ENCODE measurements at places on chromosomes 3 and 15. TPM values are rescaled to one million over a fixed set of nuclear protein-coding genes. Genes with fewer than 3 reads are reported as not detected.
A peak's percentile ranks its signal among the peaks of the same experiment; 100 is the strongest.

The SLC22A13 gene
- 0.64 TPM for total RNA-seq

The MCF2L2 gene
- total RNA-seq, result 1.5 TPM

The TNNC1 gene
- 31.3 TPM for total RNA-seq

The SLC24A5 gene
- not detected for total RNA-seq

The FSTL1 gene
- total RNA-seq, result 304 TPM

The C2CD4A gene
- total RNA-seq, result 0.67 TPM

The PHC3 gene
- total RNA-seq, result 52.6 TPM

The COLQ gene
- 5.1 TPM for total RNA-seq

The CDHR4 gene
- 7.8 TPM for total RNA-seq

The GABRB3 gene
- 5.5 TPM for total RNA-seq

The A4GNT gene
- not detected for total RNA-seq

The NUSAP1 gene
- total RNA-seq, result 6.5 TPM

The CKMT1B gene
- total RNA-seq, result 6.9 TPM

DNA sequence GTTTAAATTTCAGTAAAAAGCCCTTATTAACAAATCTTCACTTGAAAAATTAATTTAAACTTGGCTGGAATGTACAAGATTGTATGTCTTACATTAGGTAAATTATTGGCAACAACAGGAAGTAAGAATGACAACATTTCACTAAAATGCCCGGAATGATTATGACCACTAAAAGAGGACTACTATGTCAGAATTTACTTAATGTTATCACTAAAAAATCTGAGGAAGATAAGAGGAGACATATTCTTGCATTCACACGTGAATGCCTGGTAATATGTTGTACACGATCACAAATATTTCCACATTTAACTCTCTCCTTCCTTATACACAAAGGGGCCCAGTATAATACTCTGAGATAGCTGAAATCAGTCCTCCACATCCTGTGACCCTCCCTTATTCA is 29.7 kb downstream of the VGLL3 start:
- H3K4me3 ChIP-seq, result no peak overlapping the region
- H3K4me1 ChIP-seq, result no peaks in the 10 kb centered on the region
- H3K27ac ChIP-seq, result no peak overlapping the region
- H3K27me3 ChIP-seq, result no peaks in the 10 kb centered on the region
- no peak for DNase-seq
- peaks cover 13% of the 10 kb centered on the region for H3K36me3 ChIP-seq

- H3K4me1 ChIP-seq, result no peaks in the 10 kb centered on the region
- H3K27me3 ChIP-seq, result no peaks in the 10 kb centered on the region
- H3K27ac ChIP-seq, result no peak overlapping the region
Measured at GRCh38 chr3:189096092-189096491, 75.7 kb upstream of the TPRG1 start.

DNA sequence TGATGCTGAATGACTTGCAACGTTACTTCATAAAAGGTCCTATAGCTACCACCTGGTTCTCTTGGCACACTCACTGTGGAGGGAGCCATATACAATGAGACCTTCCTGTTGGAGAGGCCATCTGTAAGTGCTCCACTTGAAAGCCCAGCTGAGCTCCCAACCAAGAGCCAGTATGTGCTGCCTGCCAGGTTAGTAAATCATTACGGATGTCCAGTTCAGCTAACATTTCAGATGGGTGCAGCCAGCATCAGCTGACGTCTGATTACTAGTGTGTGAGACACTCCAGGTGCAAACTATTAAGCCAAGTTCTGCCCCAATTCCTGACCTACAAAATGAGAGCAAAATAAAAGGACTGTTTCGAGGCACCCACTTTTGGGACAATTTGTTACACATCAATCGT is 274.4 kb upstream of the ROBO2 start:
- H3K4me3 ChIP-seq, result no peak overlapping the region
- no peaks in the 10 kb centered on the region for H3K36me3 ChIP-seq
- H3K27me3 ChIP-seq, result no peaks in the 10 kb centered on the region

GRCh38 chr15:95869920-95870319 is 460.6 kb upstream of the NR2F2 start:
- H3K4me3 ChIP-seq, result no peak overlapping the region
- H3K4me1 ChIP-seq, result no peaks in the 10 kb centered on the region
- no peaks in the 10 kb centered on the region for H3K36me3 ChIP-seq
- H3K27me3 ChIP-seq, result no peaks in the 10 kb centered on the region
- no peak for DNase-seq

DNA sequence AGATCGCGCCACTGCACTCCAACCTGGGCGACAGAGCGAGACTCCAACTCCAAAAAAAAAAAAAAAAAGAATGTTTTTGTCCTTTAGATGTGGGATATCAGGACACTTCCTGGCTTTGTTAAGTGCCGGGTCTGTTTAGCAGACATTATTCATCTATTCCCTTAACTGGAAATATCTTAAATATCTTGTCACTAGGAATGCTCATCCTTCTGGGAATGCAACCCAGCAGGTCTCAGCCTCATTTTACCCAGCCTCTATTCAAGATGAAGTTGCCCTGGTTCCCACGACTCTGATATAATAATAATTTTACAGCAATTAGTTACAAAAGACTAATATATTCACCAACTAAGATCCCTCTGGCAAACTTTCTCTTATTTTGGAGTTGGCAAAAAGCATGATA is 260.9 kb upstream of the SLITRK3 start:
- no peak for DNase-seq
- no peak overlapping the region for H3K27ac ChIP-seq
- H3K27me3 ChIP-seq, result no peaks in the 10 kb centered on the region
- H3K4me3 ChIP-seq, result no peak overlapping the region

DNA sequence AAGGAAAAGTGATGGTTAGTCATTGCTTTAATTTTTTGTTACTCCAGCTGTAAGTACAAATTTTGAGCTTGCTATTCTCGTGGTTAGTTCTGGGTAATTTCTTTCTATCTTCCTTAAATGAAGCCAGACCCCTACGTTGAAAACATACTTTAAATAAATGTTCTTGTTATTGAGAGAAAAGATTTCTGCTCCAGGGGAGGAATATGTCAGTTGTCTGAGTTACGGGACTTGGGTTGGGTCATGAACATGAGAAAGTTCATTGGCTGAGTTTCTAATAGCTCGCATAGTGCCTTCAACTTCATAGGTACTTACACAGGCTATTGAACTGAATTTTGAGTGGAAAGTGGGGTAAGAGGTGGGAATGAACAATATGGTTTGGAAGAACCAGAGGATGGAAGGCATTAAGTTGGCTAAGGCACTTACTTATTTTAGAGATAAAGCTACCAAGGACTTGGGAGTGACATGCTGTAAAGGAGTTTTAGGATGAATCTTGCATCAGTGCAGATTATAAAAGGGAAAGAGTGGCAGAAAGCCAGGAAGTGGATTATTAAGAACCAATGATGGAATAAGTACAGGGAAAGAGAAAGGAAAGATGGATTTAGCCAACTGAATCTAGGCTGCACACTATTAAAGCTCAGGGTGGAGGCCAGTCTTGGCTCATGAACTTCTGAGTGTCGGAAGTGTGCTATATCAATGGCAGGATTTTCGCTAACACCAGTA is 1.4 kb downstream of the RPSA start:
- H3K27me3 ChIP-seq, result no peaks in the 10 kb centered on the region
- H3K36me3 ChIP-seq, result peaks cover 25% of the 10 kb centered on the region
- DNase-seq, result no peak
- no peaks in the 10 kb centered on the region for H3K4me1 ChIP-seq
- H3K4me3 ChIP-seq, result no peak overlapping the region
- no peak overlapping the region for H3K27ac ChIP-seq

GRCh38 chr3:56321892-56322291 is 146.4 kb downstream of the ERC2 start:
- DNase-seq, result no peak
- no peaks in the 10 kb centered on the region for H3K36me3 ChIP-seq
- no peaks in the 10 kb centered on the region for H3K27me3 ChIP-seq

GRCh38 chr3:78148986-78149717 is 1109.3 kb downstream of the ROBO2 start:
- H3K4me3 ChIP-seq, result no peak overlapping the region
- H3K4me1 ChIP-seq, result no peaks in the 10 kb centered on the region
- no peak for DNase-seq
- H3K36me3 ChIP-seq, result no peaks in the 10 kb centered on the region

- no peaks in the 10 kb centered on the region for H3K4me1 ChIP-seq
- no peak overlapping the region for H3K27ac ChIP-seq
- no peaks in the 10 kb centered on the region for H3K27me3 ChIP-seq
- no peaks in the 10 kb centered on the region for H3K36me3 ChIP-seq
- DNase-seq, result no peak
- no peak overlapping the region for H3K4me3 ChIP-seq
Measured at GRCh38 chr15:91281947-91282346, 181.9 kb downstream of the SV2B start.

GRCh38 chr15:77040673-77041072 is 30.2 kb downstream of the TSPAN3 start:
- H3K4me1 ChIP-seq, result no peaks in the 10 kb centered on the region
- no peak overlapping the region for H3K27ac ChIP-seq
- H3K27me3 ChIP-seq, result no peaks in the 10 kb centered on the region
- no peak for DNase-seq
- H3K4me3 ChIP-seq, result no peak overlapping the region

DNA sequence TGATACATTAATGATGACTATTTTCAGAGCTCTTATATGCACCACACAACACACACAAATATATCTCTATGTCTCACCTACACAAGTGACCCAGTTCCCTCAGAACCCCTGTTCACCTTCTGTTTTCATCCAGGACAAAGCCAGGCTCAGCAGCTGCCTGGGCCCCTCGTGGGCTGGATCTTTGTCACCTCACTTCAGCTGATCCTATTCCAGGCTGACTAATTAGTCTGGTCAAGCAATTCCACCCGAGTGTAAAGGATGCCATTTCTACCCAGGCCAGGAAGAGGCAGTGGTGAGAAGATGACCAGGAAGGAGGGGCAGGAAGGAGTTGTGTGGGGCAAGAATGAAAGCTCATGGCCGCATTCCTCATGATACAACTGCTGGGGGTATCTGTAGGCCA is 62.3 kb downstream of the DHX30 start:
- H3K4me1 ChIP-seq, result no peaks in the 10 kb centered on the region
- no peak overlapping the region for H3K27ac ChIP-seq
- H3K4me3 ChIP-seq, result no peak overlapping the region
- no peaks in the 10 kb centered on the region for H3K27me3 ChIP-seq

DNA sequence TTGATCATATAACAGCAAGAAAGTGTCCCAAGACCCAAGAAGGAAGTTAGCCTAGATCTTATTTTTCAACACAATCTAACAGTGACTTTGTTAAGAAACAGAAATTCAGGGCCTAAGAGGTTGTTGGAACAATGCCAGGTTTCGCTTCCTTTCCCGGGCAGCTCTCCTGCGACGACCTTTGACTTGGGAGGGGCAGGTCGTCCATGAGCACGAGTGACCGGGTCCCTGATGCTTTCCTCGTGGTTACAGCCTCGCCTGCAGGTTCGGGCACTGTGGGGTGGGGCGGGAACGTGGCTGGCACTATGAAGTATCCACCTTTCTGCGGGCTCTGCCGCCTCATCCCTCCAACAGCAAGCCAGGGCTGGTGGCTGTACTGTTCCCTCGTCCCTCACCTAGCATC is 90.1 kb upstream of the RGMA start:
- H3K4me1 ChIP-seq, result no peaks in the 10 kb centered on the region
- H3K27ac ChIP-seq, result no peak overlapping the region
- no peaks in the 10 kb centered on the region for H3K27me3 ChIP-seq
- H3K4me3 ChIP-seq, result no peak overlapping the region
- DNase-seq, result peak; percentile 19

DNA sequence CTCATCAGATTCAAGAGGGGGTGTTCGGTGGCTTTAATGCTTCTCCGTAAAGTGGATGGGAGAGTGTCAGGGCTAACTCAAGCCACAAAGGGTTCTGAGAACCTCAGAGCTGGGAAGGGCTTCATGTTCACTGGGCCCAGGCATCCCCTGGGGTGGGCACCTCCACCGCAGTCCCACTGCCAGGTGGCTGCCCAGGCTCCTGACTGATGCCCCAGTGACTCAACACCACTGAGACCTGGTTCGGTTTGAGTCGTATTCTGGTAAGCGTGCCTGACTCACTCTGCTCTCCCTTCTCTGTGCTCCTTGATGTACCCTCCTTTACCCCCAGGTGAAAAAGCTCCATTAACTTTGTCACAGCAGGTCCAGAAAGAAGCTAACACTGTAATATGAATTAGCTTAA is 304.6 kb downstream of the RPLP1 start:
- peaks cover 38% of the 10 kb centered on the region for H3K4me1 ChIP-seq
- no peak overlapping the region for H3K4me3 ChIP-seq
- H3K36me3 ChIP-seq, result no peaks in the 10 kb centered on the region

DNA sequence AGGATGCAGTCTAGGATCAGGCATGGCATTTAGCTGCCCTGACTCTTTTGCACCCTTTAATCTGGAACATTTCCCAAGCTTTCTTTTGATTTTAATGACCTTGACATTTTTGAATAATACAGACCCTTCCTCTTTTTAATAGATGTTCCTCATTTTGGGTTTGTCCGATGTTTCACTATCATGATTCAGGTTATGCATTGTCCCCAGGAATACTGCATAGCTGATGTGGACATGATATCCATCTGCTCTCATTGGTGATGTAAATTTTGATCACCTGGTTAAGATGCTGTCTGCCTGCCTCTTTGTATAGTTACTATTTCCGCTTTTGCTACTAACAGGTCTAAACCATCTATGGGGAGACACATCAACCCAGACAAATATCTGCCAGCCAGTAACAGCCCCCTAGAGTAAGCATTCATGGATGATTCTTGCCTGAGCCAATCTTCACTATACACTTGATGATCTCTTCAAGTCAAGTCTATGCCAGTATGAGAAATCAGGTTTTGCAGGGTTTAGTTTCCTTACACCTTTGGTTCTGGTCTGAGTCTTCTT is 50.6 kb upstream of the ULK4 start:
- DNase-seq, result no peak
- no peak overlapping the region for H3K4me3 ChIP-seq
- peaks cover 6% of the 10 kb centered on the region for H3K4me1 ChIP-seq
- H3K27me3 ChIP-seq, result no peaks in the 10 kb centered on the region
- peak overlapping the region; percentile 83 for H3K27ac ChIP-seq

DNA sequence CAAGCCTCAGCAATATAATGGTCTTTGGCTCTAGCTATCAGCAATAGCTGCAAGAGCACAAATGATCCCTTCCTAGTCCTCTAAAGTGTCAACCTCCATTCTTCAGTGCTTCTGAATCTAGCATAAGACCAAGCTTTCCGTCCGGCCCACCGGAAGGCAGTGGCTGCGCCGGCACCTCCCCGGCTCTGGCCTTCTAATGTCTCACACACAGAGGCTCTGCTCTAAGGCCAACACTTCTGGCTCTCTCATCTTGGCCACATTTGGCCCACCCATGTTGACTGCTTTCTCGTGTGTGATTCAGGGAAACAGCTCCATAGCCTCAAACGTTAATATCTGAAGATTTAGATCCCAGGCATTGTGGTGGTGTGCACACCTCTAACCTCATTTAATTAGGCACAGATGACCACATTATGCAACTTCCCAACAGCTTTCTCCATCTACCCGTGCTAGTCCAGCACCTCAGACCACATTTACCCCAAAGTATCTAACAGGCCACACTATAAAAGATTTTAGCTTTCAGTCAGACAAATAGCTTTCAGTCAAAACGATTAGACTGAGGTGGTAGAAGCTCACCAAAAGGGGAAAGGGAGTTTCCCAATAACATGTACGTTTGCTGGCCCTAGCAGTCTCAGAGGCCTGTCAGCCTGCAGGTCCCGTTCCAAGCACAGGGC is 19.3 kb downstream of the SLC51A start:
- H3K27ac ChIP-seq, result no peak overlapping the region
- H3K27me3 ChIP-seq, result no peaks in the 10 kb centered on the region
- DNase-seq, result no peak
- H3K36me3 ChIP-seq, result peaks cover 17% of the 10 kb centered on the region
- H3K4me3 ChIP-seq, result no peak overlapping the region
- H3K4me1 ChIP-seq, result no peaks in the 10 kb centered on the region
